ENCODE measurements at places on chromosomes 3 and 15.

GRCh38 chr3:99755831-99756230, 61.8 kb upstream of the CMSS1 start:
- no peak for DNase-seq

DNA sequence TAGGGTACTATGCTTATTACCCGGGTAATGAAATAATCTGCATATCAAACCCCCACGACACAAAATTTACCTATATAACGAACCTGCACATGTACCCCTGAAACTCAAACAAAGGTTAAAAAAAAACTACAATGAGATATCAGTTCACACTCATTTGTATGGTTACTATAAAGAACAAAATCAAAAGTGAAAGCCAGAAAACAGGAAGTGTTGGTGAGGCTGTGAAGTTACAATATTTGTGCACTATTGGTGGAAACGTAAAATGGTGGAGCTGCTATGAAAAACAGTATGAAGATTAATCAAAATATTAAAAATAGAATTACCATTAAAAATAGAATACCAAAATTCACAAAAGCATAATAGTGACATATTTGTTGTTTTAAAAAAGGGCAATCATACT, 128.9 kb downstream of the ZIC1 start:
- DNase-seq, result no peak

DNA sequence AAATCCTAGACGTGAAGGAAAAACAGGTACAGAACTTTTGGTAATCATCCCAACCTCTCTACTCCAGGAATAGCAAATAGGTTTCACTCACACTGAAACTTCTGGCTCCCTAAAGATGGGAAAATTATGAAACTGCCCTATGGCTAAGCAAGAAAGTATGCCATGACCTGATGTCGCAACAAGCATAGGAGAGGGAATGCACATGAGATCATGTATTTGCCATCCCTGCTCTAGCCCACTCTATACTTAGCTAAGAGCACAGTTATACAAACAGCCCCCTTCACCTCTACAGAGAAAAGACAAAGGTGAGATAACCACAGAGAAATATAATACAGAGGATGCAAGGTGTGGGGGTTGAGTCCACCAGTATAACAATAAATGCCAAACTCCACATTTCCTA, 102.7 kb downstream of the TBC1D5 start:
- no peak for DNase-seq

DNA sequence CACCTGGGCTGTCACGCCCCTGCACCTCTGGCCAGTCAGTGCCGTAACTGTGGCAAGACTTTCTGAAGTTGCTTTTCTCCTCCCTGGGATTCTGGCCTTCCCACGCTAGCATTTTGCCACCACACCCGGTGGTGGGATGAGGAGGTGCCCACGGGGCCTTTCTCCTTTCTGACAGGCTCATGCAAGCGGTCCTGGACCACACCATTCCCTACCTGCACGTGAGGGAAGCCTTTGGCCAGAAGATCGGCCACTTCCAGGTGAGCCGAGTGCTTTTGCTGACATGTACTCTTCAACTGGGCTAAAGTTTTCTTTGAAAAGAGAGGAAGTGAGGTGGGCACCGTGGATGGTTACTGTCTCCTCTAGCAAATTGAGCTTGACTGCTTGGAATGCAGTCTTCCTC, 9.6 kb downstream of the IVD start:
- no peak for DNase-seq

DNA sequence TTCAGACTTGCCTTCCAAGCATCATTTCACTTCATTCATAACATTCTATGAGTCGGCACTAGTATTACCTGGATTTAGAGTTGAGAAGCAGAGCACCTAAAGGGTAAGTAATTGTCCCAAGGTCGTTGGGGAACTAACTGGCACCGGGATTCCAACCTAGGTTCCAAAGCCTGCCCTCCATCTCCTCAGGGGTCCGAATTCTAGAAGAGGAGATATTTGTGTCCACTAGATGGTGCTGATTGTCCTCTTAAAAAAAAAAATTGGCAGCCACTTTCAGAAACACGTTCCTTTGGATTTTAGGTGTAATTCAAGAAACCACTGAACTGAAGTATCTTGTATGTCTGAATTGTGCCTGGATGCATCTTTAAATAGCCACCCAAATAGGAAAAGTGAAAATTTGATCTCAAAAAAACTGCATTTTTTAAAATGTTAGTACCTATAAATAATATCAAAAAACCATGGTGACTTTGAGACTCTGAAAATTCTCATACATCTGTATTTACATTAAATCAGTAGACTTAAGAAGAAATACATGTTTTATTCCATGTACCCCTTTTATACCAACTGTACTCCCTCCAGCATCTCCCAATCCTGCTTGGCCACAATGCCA, 3.9 kb upstream of the FSIP1 start:
- DNase-seq, result no peak

- DNase-seq, result no peak
These were observed 253.3 kb downstream of the CLSTN2 start for GRCh38 chr3:140188285-140188684.

GRCh38 chr3:33219175-33219487, 521 bp upstream of the SUSD5 start:
- DNase-seq, result no peak

DNA sequence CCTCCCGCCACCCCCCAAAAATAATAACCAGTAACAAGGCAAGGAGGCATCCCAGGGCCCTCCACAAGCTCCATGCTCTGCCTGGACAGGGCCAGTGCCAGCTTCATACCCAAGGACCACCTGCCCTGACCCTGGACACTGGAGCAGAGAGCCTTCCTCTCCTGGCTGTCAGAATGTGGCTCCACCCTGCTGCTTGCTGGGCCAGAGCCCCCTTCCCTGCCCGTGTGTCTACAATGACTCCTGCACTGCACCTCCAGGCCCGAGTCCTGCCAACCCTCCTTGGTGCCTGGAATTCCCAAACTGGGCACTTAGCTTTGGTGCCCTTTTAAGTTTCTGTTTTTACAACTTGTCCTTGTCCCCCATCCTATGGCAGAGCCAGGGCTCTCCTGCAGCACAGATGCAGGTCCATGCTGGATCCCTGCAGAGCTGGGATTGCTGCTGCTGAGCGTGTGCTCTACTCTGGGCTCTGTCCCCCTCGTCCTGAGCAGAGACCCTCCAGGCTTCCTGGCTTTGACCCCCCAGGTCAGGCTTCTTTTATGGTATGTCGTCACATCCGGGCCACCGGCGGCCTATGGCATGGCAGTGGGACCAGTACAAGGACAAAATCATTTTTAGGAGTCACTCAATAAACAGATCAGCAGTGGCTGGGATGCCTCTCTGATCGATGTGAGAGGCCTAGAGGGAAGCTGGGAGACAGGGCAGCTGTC, 11.4 kb upstream of the SNRPA1 start:
- no peak for DNase-seq

DNA sequence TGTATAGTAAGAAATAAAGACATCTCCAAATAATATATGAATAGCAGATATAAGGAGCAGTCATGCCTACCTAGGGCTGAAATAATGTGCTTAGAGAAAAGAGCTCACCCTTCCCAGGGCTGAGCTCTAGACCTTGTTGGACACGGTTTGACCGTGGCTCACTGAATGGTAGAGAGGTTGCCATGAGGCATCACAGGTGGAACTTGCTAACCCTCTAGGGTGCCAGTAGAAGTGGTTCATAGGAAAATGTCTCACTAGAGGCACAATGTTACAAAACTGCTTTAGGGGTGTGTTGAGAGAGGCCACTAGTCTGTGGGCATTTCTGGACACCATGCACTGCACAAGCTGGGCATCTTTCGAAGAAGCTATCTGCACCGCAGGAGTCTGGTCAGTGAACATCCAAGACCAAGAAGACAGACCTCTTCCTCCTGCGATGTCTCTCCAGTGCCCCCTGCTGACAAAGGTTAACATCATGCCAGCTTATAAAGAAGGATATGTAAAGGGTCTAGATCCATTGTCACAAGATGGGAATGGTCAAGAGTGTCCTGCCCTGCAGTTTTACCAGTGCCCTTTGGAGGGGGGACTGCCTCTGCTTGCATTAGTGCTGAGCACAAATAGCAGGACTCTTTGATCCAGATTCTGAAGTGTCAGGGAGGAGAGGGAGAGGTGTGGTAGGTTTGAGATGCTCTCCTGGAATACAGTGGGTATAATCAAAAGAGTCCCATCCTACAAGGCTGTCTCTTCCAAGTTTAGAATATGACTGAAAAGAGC, 266.8 kb downstream of the ZNF385D start:
- DNase-seq, result peak; percentile 10

GRCh38 chr3:184260724-184261269, 556 bp downstream of the CAMK2N2 start:
- peak; percentile 69 for DNase-seq

DNA sequence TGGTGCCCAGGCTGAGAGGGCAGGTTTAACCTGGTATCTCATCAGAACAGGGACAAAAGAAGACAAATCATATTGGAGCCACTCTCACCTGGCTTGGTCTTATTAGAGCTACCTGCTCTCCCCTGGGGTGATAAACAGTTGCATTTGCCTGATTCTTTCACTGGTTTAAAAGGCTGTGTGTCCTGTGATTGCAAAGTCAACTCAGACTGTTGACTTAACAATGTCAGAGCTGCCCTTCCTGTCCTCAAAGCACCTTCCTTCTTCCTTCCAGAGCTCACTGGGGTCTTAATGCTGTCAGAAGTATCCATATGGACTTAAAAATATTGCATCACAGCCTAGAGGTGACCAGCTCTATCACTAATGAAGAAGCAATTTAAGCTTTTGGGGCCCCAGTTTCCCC, 50.5 kb upstream of the MINAR1 start:
- DNase-seq, result no peak

DNA sequence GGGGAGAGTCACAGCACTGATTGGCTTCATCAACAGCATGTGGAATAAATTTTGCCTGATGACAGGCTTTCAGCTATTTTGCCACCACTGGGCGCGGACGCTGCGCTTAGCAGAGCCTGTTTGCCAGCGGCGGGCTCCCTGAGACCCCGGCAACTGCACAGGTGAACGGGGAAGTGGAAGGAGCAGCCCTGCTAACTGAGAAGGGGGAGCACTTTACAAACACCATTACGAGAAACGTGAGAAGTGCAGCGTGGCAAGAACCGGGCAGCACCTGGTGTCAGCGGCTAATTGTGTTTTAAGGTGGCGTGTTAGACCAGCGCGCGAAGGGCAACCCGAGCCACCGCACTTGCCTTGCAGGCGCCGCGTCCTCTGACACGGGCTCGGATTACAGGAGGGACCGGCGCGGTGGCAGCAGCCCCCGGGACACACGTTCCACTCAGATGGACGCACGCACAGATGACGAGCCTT, 307.8 kb upstream of the ARRDC4 start:
- no peak for DNase-seq

DNA sequence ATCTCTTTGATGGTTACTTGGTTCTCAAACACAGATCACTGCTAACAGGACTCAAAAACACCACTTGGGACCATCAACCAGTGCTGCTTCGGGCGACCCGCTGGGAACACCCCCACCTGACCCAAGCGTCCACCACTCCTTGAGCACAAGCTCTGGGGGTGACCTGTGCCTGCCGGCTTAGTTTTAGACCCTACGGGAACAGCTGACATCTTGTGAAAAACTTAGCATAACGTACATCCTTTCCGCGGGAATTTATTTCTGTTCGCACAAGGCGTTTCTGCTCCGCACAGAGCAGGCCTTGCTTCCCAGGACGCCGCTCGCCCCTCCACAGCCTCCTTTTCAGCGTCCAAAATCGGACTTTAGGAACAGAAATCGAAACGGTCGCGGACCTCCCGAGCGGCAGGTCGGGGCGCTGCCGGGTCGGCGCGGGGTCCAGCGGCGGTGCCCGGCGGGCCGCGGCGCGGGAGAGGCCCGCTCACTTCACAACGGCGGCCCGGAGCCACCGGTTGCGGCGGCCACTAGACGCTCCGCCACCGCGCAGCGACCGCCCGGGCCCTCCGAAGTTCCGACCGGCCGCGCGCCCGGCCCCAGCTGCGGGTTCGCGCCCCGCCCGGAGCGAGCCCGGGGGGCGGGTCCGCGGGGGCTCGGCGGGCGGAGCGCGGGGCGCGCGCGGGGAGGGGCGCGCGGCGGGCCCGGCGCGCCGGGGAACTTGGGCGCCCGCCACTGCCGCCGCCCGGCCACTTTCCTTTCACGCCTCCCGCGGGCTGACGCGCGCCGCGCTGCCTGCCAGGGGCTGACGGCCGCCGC, 959 bp downstream of the SFMBT1 start:
- peak; percentile 95 for DNase-seq

GRCh38 chr3:122628567-122628966, 51.1 kb downstream of the PARP15 start:
- no peak for DNase-seq

DNA sequence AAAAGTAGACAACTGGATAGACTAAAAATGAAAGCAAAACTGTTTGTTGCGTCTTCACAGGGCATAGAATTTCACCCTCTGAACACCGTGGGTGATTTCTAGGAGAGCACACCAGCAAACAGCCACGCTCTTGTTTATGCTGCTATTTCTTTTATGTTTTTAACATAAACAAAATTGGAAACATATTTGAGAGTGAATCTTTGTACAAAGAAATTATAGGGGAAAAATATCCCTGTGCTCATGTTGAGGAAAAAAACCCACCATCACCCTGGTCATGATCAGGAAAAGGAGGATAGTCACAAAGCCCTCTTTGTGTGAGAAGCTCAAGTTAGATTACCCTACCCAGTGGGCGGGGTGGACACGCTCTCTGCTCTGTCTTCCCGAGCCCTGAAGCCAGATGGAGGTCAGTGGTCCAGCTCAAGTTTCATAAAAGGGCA, 313.3 kb downstream of the SATB1 start:
- no peak for DNase-seq

- no peak for DNase-seq
These were observed 26.2 kb downstream of the PSTPIP1 start for GRCh38 chr15:77021088-77021481.

DNA sequence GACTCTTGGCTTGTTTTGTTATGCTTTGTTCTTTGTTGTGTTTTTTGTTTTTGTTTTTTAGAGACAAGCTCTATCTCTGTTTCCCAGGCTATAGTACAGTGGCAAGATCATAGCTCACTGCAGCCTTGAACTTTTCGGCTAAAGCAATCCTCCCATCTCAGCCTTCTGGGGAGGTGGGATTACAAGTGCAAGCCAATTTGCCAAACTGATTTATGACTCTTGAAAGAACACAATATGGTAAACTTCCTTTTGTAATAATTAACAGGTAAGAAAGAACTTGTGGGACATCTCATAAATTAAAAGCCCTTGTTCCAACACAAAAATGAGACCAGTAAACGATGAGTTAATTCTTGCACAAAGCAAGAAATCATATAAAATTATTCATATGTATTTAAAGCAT, 476.3 kb downstream of the MAGI1 start:
- DNase-seq, result no peak

- DNase-seq, result no peak
These were observed 23.5 kb upstream of the SPATA12 start for GRCh38 chr3:57036952-57037351.
